ENCODE measurements at places on chromosomes 6 and 20.

DNA sequence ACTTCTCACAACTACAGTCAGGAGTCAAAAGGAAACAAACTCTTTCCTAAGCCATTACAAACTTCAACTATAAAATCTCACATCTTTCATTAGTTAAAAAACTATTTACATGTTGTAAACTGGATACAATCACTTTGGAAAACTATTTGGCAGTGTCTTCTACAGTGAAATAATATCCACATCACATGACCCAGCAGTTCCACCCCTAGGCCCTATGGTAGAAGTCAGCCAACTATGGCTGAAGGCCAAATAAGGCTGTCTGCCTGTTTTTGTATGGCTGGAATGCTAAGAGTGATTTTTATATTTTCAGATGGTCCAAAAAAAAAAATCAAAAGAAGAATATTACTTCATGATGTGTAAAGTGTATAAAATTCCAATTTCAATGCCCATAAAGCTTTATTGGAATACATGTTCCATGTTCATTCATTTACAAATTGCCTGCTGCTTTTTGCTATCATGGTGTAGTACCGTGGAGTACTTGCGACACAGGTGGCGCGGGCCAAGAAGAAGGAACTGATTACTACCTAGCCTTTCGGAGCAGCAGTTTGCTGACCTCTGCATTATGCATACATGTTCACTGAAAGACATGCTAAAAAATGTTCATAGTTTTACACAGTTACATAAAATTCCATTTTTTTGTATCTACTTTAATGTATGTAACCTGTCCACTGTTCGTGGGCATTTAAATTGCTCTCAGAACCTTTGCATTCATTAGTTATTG lies 129.0 kb downstream of the KIF16B start:
- DNase-seq, result no peak

GRCh38 chr6:141764388-141764787 lies 368.3 kb upstream of the GJE1 start:
- no peak for DNase-seq

- peak; percentile 64 for DNase-seq
These were observed 114.9 kb downstream of the FOXC1 start for GRCh38 chr6:1724616-1725015.

GRCh38 chr6:53335224-53335994 lies 13.3 kb downstream of the ELOVL5 start:
- peak; percentile 30 for DNase-seq

DNA sequence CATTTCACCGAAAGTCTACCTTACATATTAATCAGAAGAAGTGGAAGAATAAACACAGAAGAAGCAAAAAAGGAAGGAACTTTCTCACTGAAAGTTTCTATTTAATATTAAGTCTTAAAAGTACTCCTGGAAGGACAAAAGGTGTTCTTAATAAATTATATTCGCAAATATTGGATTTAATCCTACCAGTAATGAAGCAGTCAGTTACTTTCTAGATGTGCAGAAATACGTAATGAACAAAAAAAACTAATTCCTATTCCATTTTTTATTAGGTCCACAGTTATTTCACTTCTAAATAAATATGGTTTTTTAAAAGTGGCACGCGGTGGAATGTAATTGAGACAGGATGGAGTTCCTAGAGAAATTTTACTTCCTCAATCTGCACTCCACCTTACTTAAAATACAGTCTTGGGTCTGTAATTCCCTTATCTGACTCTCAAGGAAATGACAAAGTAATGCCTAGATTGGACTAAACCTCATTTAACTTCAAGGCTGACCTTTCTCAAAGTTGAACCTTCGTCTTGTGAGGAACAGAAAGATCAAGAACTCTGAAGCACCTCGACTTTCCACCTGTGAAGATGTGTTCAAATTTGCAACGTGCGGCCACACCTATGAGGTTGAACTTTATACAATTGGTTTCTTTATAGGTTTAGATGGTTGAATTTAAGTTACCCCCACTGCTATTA lies 1.1 kb upstream of the TRAM2 start:
- no peak for DNase-seq

GRCh38 chr20:13458860-13459451 lies 179.8 kb downstream of the TASP1 start:
- no peak for DNase-seq

GRCh38 chr6:110548110-110548847 lies 71.9 kb upstream of the SLC22A16 start:
- no peak for DNase-seq

DNA sequence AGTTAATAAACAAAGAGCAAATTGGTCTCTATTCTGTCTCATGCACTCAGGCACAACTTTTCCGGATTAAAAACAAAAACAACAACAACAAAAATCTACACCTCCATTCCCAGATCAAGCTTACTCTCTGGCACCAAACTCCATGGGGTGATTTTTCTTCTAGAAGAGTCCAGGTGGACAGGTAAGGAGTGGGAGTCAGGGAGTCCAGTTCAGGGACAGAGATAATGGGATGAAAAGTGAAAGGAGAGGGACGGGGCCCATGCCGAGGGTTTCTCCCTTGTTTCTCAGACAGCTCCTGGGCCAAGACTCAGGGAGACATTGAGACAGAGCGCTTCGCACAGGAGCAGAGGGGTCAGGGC lies 437 bp upstream of the HLA-A start:
- no peak for DNase-seq

DNA sequence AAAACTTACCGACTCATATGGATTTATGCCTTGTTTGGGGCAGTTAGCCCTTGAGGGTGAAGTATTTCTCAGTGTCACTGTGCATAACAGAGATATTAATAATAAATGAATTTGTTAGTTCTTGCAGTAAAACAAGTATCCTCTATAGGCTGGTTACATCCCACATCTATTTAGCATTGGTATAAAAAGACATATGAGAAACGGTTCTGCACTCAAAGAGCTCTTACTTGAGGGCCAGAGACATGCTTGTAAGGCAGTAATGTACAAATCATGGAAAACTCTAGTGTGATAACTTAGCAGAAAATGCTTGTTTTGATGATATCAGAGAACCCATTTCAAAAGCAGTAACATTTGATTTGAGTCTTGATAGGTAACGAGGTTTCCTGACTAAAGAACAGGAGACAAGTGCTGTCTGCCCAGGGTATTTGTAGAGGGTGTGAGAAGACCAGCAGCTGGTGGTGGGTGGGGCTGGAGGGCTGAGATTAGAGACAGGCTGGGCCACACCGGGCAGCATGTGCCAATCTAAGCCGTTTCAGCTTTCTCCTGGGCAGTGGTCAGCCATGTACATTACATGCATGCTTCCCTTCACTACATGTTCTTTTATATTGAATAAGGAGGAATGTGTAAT lies 46.3 kb downstream of the TULP4 start:
- no peak for DNase-seq

DNA sequence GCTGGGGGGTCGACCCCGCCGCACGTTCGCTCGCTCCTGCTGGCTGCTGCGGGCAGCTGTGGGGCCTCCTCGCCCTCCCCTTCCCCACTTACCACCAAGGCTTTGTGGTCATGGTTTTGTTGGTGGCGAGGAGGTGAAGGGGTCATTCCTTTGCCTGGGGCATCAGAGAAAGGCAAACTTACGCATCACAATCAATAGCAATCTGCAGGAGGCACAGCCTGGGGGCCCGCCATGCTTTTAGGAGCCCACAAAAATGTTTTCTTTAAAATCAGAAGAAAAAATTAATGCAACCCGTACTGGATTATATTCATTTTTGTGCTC lies 137.0 kb downstream of the IMPG1 start:
- DNase-seq, result no peak

GRCh38 chr6:802701-803100 lies 109.8 kb upstream of the EXOC2 start:
- DNase-seq, result no peak

DNA sequence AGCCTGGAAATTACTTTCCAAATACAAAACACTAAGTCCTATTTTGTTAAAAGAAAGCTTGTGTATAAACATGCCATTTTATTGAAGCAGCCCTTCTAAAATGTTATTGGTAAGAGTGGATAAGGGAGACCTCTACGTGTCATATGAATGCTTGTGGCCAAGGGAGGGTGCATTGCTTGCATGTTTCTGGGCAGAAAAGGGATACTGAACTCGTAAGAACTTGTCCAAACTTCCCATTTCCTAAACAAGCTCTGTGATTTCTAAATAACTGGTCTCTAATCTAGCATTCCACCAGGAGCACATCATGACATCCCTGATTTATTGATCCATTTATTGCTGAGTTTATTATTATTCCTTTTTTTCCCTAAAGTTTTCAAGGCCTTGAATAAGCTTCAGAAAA lies 474.1 kb downstream of the CD109 start:
- DNase-seq, result no peak
